Activated naive CD4-positive, alpha-beta T cell (primary cell): ENCODE measurements at places on chromosomes 1 and 21.

DNA sequence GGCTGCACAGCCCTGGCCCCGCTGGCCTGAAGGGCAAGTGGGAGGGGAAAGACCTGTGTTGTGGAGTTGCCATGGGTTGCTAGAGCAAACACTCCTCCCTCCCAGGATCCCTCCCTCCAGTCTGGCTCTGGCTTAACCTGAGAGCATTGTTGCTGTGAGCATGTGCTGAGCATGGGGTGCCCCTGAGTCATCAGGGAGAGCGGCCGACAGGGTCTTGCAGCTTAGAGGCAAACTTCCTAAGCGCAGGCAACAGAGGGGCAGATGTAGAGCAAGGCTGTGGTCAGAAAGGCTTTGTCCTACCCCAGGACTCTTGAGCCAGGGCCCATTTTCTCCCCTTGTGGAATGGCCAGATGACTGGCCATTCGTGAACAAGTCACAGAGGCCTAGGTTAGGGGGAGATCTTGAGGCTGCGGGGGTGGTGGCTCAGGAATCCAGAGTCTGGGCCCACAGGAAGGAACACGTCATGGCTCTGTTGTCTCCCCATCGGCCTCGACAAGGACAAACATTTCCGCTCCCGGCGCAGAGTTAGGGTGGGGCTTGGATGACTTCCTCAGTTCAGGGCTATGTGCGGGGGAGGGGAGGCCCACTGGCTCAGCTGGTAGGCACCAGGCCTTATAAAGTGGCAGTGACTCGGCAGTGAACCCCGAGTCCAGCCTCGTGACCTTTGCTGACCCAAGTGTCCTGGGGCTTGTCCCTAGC is 362 bp upstream of the DYNLT4 start:
- peak; percentile 36 for DNase-seq

DNA sequence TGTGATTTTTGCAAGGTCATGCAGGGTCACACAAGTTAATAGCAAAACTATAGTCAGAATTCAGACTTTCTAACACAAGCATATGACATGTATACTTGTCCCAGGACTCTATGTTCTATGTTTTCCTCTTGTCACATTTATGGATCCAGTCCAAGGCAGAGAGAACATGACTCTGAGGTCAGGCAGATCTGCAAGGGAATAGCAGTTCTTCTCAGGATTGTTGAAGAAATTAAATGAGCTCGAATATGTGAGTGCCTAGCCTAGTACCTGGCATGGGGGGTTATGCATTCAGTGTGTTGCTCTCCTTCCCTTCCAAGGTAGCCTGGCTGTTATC is 9.5 kb upstream of the RPTN start:
- no peak for DNase-seq

- DNase-seq: no peak
Measured at GRCh38 chr21:41769111-41769510, 2.3 kb upstream of the RIPK4 start.

- peak; percentile 75 for DNase-seq
Measured at GRCh38 chr1:37486680-37487618, 12.6 kb downstream of the ZC3H12A start.

GRCh38 chr1:9106286-9106685 is 22.6 kb downstream of the GPR157 start:
- no peak for DNase-seq
